ENCODE measurements at places on chromosomes 3 and 15. TPM values are rescaled to one million over a fixed set of nuclear protein-coding genes. Genes with fewer than 3 reads are reported as not detected.

DNA sequence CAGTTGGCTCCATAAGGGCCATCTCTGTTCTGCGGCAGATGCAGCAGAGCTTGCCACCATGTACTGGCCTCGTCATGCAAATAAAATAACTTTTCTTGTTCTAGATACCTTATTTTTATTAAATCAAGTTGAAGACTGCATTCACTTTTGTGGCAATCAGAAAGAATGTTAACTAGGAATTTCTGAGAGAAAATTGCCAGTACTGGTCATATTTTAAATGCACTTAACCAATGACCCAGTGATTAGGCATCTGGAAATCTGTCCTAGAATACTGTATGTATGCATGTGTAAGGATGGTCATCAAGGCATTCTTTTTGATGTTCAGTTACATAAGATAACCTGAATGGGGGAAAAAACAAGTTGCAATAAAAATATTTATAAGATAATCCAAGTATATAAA, 34.2 kb upstream of the CSPG5 start:
- DNase-seq, result no peak

- DNase-seq, result peak; percentile 31
Measured at GRCh38 chr3:196149375-196149774, 61.8 kb downstream of the ZDHHC19 start.

GRCh38 chr3:168036619-168037018, 59.1 kb downstream of the GOLIM4 start:
- no peak for DNase-seq

GRCh38 chr3:59444294-59444671, 394.5 kb upstream of the CFAP20DC start:
- DNase-seq, result no peak

The WDR5B gene
- total RNA-seq, result 5.3 TPM

The RGMA gene
- 0.64 TPM for total RNA-seq

DNA sequence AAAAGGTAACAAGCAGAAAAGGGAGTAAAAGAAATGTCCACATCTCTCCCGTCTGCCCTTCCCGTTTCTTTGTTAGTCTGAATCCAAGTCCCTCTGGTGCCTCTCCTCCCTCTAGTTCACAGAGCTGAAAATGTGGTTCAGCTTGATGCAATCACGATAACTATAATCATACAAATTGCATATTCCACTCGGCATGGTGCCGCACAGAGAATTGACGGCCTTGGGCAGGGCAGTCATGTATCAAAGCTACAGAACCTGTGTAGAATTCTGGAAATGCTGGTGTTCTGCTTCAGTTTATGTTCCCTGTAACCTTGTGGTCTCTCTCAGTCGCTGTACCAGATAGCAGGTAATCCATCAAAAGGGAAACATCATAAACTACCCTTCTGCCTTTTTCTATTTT, 562.9 kb upstream of the CBLB start:
- DNase-seq, result no peak

DNA sequence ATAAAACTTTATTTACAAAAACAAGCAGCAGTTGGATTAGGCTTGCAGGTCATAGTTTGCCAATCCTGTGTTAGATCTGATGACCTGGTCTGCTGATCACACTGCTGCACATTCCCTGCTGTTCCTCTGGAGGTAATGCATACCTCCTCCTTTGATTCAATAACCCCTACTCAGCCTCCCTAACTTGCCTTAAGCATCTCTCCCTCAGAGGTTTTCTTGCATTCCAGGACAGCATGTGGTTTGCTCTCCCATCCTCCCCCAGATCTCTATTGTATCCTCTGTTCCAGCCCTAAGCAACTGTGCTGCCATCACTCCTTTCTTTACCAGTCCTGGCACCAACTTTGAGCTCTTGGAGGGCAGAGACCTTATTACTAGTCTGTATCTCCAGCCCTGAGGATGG, 63.4 kb downstream of the CACNA2D3 start:
- DNase-seq, result no peak

The AGBL1 gene
- not detected for total RNA-seq

DNA sequence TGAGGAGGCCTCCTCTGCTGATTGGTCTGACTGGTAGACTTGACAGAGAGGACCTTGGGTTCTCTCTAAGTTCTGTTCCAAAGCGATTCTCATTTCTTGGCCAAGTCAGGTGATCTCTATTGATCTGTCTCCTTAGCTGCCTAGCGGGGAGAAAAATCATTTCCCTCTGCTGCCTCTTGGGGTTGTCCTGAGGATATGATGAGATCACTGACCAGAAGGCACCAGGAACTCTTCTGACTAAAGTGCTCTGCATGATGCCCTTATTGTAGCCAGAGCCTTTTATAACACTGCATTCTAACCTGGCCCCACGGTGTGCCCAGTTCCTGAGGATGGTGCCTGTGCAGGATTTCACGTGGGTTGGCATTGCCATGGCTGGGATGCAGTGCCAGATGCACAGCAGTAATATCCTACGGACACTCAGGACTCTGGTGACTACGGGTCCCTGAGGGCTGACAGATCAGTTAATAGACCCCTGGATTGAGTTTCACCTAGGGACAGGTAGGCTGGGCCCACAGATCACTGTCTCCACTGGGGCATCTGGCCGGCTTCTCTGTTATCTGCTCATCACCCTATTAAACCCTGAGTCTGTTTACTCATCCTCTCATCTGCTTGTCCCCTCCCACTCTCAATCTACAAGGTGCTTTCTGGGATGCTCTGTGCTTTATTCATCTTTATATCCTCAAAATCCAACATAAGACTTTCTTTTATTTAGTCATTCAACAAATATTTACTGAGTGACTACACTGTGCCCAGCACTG, 3.9 kb upstream of the HEG1 start:
- DNase-seq, result no peak

- DNase-seq, result peak; percentile 61
Measured at GRCh38 chr15:50330921-50331320, 24.1 kb downstream of the GABPB1 start.

The BNIP2 gene
- total RNA-seq, result 94.9 TPM

DNA sequence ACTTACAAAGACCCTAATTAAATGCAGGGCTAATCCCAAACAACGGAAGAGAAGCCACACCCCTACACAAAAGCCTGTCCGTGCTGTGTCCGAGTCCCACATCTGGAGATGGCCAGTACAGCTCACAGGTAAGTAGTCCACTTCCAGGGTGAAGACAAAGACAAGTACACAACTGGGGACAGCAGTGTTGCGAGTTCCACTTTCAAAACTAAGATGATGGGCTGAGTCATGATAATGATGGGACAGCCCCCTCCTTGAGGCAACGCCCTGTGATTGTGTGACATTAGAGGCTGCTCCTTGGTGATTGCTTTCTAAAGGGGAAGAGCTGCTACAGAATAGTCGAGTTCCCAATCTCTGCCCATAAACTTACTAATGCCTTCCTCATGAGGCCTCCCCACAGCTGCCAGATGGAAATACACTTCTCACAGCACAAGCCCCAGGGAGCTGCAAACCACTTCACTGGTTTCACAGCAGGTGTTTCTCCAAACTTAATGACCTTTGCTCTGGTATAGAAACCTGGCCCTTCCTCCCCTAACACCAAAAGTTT, 27.6 kb downstream of the RFT1 start:
- no peak for DNase-seq

The ADCY5 gene
- total RNA-seq, result 0.67 TPM

DNA sequence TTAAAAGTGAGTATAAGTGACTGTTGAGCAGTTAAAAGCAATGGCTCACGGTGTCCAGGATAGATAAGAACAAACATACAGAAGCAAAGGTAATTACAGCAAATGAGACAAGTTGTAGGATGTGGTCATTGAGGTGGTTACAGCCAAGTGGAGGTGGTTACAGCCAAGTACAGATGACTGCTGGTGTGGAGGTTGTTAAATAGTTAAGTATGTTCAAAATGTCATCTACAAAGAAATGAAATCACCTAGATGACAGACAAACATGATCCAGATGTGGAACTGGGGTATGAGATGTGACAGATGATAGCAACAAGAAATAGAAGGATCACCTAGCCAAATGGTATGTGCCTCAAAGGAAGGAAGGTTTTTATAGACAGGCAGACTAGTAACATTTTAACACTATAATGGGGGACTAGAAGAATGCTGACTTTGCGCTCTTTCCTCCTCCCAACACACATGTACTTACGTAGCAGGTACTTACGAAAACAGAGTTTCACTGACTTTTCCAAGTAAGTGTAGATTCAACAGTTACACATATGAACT, 6.8 kb upstream of the ANKRD28 start:
- no peak for DNase-seq

The TGM4 gene
- 0.33 TPM for total RNA-seq

The PDCD6IP gene
- total RNA-seq, result 264 TPM

DNA sequence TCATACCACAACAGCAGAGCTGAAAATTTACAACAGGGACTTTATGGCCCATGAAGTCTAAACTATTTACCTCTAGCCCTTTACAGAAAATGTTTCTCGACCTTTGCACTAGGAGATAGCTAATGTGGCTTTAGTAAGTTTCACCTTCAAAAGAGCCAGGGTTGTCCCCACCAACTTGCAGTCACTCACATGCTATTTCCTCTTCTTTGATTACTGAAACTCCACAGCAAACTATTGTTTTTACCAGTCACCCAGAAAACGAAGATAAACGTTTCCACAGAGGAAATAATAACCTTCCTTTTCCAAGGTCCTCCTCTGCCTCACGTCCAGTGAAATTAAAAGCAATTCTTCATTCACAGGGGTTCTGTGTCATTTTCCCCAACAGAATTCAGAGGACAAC, 48.2 kb downstream of the WWTR1 start:
- DNase-seq, result no peak

DNA sequence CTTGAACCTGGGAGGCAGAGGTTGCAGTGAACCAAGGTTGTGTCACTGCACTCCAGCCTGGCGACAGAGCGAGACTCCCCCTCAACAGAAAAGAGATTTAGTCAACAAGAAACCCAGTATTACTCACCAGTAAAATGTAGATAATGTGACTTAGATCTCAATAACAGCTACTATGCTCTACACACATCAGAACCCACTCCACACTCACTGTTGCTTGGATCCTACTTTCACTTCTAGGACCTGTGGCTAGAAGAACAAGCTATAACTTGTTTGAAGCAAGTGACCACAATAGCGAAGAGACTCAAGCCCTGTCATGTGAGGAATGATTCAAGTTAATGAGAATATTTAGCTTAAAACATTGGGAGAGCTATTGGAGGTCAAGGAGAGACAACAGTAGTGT, 100.7 kb downstream of the ANXA2 start:
- DNase-seq, result peak; percentile 95

DNA sequence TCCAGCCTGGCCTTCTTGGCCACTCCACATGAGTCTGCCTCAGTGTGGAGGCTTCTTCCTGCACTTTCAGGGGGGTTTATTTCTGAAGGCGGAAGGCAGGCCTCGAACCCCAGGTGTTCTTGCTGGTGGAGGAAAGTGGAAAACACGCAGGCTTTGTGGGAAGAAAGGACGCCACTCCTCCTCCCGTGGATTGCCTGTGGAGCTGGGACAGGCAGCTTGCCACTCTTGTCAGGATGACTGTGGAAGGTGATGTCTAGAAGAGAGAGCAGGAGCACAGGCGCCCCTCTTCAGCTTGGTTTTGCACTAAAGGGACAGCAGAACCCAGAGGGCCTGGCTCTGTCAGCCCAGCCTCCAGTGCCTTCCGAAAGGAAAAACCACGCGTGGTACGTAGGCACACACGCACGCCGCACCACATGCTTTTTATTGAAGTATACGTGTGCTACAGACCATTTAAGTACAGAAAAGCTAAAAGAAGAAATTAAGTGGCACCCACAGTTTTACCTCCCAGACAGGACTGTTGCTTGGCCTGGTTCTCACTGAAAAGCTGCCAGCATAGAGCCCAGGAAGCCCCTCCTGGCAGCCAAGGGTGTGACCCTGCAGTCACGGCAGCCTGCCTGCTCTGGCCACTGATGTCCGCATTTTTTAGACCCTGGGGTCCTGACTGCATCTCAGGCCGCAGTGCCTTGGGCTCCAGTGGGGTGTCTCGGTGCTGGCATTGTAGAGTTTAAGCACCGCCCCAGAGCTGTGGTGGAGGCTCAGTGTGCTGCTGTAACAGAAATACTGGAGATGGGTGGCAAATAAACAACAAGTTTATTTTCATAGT, 21.6 kb downstream of the KLF13 start:
- no peak for DNase-seq

GRCh38 chr15:88525418-88525817, 21.1 kb downstream of the DET1 start:
- no peak for DNase-seq

DNA sequence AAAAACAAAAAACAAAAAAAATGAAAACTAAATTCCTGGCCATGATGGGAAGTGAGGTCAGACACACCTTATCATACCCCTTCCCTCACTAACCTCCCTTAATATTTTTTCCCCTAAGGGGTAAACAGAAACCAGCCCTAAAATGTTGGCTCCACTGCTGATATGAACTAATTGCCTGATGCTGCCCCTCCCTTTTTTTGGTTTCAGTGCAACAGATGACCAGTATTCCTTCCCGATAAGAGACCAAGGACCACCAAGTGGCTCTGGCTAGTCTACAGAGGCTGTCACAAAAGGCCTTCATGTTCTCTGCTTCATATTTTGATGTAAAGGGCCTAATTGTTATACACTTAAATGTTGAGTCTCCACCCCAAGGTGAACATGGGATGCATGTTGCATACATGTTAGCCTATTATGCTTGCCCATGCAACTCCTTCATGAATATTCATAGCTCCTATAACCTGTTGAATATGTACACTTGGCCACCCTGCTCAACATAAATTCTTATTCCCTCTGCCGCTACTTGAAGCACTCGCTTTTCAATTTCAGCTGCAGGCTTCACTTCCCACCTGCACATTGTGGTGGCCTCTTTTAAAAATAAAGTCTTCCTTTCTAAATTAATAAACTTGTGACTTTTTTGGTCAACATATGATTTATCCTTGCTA, 12.3 kb upstream of the STAC start:
- DNase-seq, result no peak

DNA sequence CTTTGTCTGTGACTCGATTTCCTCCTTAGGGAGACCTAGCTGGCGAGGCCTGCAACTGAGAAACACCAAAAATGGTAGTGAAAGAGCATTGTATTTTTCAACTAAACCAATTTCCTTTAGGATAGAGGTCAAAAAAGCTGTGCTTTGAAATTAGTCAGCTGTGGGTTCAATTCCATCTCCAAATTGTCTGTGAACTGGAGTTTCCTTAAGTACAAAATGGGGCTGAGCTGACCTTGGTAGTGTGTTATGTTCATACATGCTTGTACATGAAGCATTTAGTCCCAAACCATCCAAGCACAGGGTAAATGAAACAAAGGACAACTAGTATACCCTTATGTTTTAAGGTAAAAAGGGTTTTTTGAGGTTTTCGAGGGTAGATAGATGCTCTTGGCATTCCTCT, 99.3 kb downstream of the RARB start:
- no peak for DNase-seq

The C3orf18 gene
- total RNA-seq, result 1.0 TPM

DNA sequence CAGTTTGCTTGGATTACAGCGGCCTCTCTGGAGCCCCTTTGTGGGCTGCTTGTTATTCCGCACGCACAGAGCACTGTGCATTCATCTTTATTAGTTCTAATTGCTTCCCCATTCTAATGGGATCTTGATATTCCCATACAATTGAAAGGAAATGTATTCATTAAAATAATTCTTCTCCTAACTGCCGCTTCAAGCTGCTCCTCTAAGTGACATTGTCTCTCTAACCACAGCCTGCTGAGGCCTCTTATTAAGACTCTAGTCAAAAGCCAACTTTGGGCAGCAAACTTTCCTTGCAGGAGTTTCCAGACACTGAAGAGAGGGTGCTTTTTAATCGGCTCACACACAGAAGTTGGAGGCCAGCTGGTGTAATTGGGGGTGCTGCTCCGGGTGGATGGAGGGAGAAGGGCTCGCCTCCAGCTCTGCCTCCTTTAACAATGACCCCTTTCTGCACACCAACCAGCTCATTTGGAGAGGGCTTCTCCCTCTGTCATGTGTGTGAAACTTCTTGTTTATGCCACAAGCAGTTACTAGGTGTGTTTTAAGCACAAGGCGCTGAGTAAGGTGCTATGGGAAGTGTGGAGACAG, 5.6 kb upstream of the MAGEF1 start:
- no peak for DNase-seq

- DNase-seq, result no peak
Measured at GRCh38 chr3:195113048-195113447, 157.9 kb downstream of the XXYLT1 start.
